ENCODE measurements at places on chromosomes 12 and 14.

GRCh38 chr12:62803756-62804155, 131.2 kb downstream of the PPM1H start:
- peak; percentile 78 for DNase-seq

DNA sequence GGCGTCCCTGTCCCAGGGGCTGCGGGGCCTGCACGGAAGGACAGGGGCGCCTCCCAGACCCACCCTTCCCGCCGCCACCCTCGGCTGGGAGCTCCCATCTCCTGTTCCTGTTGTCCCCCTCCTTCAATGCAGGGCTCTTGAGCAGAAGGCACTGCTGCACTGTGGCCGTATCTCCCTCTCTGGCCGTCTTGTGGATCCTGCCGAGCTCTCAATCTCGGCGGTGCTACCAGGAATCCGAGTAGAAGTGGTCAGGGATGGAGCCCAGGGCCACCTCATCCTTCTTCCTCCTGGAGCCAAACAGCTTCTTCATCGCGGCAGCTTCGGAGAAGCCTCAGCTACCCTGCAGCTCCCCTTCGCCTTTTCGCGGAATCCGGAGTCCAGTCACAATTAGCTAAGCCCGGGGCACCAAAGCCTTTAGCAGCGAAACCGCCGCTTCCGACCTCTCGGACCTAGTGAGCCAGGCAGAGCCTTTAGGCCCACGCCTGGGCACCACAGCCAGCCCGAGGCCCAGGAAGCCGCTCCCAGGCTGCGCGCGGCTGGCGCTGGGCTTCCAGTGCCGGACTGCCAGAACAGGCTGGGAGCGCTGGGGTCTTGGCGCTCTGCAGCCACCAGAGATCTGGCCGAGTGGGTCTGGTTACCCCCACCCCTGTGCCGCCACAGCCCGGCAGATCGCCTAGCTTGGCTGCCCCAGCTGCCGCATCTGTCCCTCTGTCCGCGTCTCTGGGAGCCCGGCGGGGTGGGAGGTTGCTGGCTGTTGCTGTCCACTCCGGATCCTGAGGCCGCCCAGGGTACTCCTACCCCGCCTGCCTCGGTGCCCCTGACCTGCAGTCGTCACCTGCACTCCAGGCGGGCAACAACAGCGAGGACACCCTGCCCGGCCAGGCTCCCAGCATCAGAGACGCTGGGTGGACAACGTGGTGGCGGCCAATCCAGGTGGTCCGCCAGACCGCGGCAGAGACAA, 69.1 kb downstream of the ASCL4 start:
- DNase-seq = no peak

- no peak for DNase-seq
These were observed 8.3 kb downstream of the KRT7 start for GRCh38 chr12:52241205-52241842.

DNA sequence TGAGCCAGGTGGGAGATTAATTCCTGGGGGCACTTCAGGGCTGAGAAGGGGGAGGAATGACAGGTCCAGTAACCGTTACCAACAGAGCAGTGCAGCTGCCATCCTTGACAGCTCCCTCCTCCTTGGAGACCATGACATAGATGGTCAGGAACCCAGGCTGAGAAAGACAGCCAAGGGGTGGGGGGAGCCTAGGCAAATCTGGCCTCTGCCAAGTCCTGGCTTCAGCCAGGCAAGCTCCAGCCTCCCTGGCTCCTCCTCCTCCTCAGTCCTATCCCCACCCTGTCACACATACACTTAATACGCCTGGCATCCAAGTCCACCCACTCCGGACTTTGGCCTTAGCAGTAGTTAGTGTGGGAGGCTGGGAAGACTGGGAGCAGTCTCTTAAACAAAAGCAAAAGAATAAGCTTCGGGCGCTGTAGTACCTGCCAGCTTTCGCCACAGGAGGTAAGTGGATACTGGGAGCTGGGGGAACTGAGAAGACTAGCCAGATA, at the start of gene RDH5:
TSS of gene RDH5 (plus strand) at position 323 of the 494 bp plus-strand sequence. CDS start 792 bp downstream, outside the sequence.
- no peak for DNase-seq

GRCh38 chr14:101834397-101834796, 72.9 kb downstream of the PPP2R5C start:
- no peak for DNase-seq

DNA sequence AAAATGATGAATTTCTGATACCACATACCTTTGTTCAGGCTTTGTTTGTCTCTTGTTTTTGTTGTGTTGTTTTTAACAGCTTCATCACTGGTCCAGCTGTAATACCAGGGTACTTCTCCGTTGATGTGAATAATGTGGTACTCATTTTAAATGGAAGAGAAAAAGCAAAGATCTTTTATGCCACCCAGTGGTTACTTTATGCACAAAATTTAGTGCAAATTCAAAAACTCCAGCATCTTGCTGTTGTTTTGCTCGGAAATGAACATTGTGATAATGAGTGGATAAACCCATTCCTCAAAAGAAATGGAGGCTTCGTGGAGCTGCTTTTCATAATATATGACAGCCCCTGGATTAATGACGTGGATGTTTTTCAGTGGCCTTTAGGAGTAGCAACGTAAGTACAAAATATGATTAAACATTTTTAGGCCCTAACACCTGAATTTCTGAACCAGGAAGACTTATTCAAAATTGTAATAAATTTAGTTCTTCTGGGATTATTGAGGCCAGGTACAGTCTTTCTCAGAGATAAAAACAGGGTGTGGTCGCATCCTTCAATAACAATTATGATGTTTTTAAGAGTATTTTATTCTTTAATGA, 22.4 kb downstream of the RXYLT1 start:
- peak; percentile 60 for DNase-seq

DNA sequence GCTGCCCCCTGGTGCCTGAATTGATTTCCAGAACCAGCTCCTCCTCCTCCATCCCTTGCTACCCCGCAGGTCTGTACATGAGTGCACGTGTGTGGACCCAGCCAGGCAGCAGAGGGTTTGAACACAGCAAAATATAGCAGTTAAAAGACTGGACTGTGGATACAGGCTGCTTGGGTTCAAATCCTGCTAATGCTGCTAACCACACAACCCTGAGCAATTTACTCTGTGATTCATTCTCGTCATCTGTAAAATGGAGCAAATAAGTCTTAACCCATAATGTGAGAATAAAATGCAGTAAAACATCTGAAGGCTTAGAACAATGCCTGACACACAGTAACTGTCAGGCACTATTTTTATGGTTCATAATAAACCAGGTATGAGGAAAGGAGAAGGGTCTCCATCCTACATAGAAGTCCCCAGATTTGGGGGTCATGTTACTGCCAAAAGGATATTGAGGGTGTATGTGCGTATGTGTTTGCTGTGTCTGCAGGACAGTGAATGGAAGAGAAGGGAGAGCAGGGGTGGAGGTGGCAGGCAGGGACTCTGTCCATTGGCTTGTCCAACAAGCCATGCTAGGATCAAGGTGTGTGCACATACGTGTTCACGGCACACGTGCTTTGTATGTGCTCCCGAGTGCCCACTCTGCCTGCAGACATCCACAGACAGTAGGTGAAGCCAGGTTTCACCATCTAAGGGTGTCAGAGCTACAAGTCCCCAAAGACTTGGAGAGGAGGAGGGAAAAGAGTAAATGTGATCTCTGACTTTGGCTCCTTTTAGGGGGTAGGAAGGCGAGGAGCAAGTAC, 1.5 kb upstream of the STAT6 start:
- no peak for DNase-seq

Data from NCI-H1092 treated with DMSO at 0.1 percent for 48 hours (cell line).